ENCODE measurements at places on chromosomes 5 and 9.

DNA sequence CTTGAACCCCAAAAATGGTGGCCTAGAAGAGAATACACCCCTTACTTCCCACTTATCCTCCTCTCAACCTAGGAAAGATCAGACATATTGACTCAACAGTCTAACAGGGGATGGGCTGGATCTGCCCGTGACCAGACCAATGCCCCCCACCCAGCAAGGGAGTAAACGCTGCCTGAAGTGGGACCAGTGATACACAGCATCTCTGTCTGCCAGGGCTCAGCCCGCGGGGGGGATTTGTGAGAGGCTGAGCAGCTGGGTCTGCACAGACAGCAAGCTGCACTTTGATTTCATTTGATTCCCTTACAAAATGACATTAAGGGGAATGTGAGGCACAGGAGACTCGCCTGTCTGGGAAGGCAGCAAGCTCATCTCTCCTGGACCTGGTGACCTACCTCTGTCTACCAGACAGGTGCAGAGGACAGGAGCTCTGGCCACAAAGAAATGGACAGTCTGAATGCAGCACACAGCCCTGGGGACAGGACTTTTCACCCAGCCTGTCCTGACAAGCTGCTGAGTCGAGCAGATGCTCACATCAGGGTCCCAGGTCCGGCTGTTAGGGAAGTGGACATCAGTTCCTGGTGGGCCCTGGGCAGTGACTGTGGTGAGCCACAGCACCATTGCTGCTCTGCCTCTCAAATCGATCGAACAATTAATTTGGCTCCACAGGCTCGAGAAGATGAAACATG lies 79.9 kb downstream of the RGS3 start:
- no peak for DNase-seq

- no peak for DNase-seq
These were observed 8.1 kb downstream of the OSMR start for GRCh38 chr5:38853753-38854470.

- no peak for DNase-seq
These were observed 29.7 kb upstream of the RNU6ATAC start for GRCh38 chr9:134193912-134194535.

GRCh38 chr5:65262649-65263059 lies 219.1 kb downstream of the ADAMTS6 start:
- DNase-seq: no peak

GRCh38 chr9:90018688-90019087 lies 413.9 kb downstream of the GADD45G start:
- DNase-seq: no peak
